Cerebellar nuclear complex (tissue), 1 donor: ENCODE measurements at places on chromosomes 16 and 17.

- no peak for DNase-seq
Measured at GRCh38 chr17:62178579-62178978, 113.5 kb upstream of the MED13 start.

DNA sequence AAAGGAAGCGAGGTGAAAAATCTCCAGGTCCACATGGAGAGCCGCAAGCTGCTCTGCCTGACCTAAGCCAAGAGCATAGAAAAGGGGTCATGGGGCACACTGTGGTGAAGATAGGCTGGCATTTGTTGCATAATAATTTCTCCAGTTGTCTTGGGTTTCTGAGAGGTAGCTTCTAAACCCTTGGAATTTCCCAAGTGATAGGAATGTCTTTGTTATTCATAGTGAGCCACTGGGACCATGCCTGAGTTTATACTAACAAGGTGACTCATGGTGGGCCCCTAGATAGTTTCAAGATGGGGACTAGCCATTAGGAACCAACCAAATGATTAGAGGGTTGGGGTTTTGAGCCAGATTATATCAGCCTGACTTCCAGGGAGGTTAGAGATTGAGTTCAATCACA, 25.6 kb downstream of the SOST start:
- DNase-seq, result no peak

DNA sequence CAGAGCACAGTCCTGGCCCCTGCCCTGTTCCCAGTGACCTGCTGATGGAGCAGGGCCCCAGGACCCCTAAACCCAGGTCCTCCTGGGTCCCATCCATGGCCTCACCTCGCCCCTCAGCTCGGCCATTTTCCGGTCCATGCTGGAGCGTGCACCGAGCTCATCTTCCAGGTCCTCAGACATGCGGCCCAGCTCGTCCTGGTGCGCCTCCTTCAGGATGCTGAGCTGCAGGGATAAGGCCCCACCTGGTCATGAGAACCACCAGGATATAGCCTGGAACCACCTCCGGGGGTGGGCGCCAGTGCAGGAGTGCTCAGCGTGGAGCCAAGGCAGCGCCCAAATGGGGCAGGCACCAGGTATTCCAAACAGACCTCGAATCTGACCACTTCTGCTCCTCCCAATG, 17.9 kb downstream of the CCDC102A start:
- DNase-seq, result no peak

DNA sequence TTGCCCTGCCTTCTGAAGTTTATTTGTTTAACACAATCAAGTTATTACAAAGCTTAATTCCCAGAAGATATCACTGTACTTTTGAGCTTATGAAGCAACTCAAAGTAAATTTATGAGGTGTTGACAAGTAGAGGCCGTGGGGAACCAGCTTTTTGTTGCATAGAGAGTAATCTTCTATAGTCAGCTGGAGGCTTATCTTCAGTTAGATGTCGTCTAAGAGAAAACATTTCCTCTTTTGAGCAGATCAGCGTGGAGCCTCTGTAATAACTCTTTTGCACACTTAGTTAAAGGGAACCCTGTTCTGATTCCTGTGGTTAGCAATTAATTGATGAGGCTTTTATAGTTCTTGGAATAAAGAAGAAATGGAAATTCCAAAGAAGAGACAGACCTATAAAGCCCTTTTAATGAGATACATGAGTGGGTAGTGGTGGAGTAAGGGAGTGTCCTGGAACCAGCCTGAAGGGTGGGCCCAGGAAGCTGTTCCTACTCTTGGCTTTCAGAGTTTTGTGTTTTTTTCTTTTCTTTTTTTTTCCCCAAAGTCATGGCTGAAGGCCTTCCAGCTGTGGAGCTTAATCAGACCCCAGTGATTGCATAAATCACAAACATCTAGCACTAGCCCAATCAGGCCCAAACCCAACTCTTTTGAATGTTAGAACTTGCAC, 28.9 kb upstream of the MAP3K14 start:
- no peak for DNase-seq

DNA sequence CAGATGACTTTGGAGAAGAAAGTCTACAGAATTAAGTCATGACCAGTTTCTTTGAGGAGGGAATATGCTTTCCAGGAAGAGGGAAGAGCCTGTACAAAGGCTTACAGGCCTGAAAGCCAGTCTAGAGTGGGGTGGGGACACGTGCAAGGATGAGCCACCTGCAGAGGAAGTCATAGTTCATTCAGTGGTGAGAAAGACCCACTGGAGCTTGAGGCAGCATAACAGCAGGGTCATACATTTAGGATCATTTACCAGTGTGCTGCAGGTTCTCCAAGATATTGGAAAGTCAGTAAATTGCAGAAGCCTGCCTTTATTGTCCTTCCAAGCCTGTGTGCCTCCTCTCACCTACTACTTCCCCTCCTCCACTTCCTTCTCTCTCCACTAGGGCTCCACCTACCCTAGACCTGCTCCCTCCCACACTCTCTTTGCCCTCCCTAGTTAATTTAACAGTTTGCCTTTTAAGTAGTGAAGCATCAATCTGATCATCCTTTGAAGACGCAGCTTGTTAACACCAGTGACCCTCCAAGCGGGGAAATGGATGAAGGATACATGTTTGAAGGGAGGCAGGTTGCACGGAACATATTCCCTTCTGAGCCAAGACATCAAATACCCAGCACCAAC, 40.2 kb downstream of the CDRT15 start:
- DNase-seq, result no peak

DNA sequence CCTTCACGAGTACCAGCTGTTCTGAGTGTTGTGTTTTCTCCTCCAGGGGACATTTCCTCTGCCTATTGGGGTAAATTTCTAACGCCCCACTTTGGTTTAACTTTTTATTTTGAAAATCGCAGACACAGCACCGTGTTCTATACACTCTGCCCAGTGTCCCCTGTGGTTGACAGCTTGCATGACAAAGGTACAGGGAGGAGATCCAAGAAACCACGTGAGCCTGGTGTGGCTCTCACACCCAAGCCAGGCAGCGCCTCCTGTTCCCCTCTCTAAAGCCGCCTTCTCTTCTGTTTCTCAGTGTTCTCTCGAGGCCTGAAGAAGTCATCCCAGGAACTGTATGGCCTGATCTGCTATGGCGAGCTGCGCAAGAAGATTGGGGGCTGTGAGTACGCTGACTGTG, 25.4 kb downstream of the CRAMP1 start:
- peak; percentile 90 for DNase-seq

GRCh38 chr16:53207810-53208752, 153.3 kb downstream of the CHD9 start:
- DNase-seq, result peak; percentile 35

DNA sequence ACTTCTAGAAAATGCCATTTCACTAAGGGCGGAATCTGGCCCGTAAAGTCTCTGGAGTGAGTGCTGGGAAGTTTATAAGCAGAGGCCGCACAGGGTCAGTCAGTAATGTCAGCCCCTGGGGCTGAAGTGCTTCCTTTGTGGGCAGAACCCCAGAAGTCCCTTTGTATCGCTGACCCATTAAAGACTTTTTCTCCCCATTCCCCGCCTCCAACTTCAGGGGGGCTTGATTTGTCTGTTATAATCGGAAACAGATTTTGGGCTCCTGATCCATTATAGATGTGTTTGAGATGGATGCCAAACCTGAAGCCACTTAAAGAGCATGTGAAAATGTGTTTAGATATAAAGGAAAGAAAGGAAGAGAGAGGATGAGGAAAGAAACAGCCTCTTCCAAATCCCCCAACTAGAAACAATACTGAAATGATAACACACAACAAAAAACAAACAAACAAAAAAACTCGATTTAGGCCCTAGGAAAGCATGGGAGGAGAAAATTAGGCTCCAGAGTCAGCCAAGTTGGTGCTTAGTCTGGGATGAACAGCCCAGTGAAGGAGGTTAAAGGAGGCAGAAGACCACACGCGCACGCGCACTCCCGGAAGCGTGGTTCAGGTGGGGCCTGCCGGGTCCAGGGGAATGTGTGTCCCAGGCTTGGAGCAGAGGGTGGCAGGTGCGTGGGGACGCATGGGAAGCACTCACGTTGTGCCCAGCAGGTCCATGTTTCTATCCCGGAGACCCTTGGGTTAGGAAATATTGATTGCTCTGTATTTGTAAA, 27.1 kb downstream of the MSI2 start:
- DNase-seq, result no peak

DNA sequence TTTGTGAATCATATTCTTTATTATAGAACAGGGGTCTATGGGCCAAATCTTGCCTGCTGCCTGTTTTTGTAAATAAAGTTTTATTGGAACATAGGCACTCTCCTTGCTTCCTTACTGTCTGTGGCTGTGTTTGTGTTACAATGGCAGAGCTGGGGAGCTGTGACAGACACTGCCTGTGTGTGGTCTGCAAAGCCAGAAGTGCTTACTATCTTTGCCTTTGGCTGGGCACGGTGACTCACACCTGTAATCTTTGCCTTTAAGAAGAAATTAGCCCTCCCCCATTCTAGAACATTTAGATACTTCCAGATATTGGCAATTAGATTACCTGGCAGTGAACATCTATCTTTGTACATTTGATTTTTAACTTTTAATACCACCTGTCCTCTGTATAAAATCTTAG, 308.3 kb downstream of the FOXL1 start:
- no peak for DNase-seq

DNA sequence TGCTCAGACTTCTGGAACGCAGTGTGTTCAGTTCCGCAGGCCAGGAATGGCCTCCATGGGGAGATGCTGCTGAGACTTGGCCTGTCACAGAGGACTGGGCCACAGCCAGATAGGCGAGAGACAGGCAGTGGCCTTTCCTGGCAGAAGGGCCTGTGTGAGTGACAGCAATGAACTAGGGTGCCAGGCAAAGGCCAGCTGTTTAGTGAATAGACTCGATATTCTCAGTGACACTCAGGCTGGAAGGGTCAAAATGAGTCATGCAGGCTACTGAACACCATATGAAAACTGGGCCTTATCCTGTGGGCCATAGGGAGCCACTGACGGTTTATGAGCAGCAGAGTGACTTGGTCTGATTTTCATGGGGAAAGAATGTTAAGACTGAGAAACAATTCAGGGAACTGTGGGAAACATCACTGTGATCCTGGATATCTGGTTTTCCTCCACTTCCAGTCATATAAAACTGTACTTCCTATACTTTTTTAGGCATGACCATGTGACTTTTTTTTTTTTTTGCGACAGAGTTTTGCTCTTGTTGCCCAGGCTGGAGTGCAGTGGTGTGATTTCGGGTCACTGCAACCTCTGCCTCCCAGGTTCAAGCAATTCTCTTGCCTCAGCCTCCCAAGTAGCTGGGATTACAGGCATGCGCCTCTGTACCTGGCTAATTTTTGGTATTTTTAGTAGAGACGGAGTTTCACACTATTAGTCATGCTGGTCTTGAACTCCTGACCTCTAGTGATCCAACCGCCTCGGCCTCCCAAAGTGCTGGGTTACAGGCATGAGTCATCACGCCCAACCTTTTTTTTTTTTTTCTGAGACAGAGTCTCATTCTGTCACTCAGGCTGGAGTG, 5.2 kb upstream of the NUBP1 start:
- DNase-seq, result no peak

GRCh38 chr16:74623214-74623838, 16.4 kb upstream of the GLG1 start:
- DNase-seq, result peak; percentile 13

DNA sequence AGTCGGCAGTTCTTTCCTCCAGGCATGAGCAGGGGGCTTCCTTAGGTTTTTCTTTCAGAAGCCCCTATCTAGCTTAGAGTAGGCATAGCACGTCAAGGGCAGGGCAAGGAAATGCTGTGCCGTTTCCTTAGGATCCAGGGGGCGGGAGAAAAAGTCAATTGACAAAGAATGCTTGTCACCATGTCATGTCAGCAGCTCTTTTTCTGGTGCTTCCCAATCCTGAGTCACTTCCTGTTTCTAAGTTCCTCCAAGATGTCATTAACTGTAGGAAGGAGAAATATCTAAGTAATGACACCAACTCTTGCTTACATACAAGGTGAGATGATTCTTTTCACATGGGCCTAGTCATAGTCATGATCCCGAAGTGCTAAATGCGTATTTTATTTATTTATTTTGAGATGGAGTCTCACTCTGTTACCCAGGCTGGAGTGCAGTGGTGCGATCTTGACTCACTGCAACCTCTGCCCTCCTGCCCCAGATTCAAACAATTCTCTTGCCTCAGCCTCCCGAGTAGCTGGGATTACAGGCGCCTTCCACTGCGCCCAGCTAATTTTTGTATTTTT, 35.2 kb downstream of the GJC1 start:
- no peak for DNase-seq

DNA sequence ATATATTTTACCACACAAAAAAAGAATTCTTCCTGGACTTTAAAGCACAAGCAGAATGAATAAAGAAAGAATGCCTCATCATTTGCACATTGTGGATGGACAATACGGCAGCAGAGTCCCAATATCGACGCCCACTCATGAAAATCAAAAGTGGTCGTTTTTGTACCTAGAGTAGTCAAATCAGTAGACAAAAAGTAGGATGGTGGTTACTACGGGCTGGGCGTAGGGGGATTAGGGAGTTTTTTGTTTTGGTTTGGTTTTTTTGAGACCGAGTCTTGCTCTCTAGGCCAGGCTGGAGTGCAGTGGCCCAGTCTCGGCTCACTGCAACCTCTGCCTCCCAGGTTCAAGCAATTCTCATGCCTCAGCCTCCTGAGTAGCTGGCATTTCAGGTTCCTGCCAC, 8.6 kb upstream of the CENPV start:
- no peak for DNase-seq

GRCh38 chr17:13140750-13141149, 122.9 kb upstream of the ELAC2 start:
- DNase-seq, result no peak

- no peak for DNase-seq
Measured at GRCh38 chr16:82631701-82632685, 5.2 kb downstream of the CDH13 start.

DNA sequence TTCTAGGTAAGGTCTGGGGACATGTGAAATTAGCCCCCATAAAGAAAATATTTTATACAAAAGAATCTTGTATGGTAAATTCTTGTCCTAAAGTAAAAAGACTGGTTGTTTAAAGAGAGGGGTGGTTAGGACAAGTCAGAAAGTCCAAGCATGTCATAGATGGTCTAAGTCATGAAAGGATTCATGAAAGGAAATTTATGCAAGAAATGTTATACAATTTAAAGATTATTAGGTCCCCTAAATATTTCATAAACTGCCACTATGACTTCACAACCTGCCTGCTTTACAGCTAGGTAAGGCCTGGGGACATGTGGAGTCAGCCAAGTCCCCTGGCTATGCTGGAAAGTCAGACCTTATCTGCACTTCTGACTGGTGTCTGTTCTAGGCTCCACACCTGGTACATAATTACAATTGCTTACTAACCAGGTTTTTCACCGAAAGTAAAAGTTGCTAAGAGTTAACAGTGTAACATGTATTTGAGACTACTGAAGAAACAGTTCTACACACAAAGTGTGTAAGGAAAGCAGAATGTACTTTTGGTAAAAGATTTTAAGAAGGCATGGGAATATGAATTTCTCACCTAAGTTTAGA, 17.0 kb downstream of the N4BP1 start:
- no peak for DNase-seq

GRCh38 chr16:57578521-57579360, 36.3 kb downstream of the ADGRG5 start:
- no peak for DNase-seq

DNA sequence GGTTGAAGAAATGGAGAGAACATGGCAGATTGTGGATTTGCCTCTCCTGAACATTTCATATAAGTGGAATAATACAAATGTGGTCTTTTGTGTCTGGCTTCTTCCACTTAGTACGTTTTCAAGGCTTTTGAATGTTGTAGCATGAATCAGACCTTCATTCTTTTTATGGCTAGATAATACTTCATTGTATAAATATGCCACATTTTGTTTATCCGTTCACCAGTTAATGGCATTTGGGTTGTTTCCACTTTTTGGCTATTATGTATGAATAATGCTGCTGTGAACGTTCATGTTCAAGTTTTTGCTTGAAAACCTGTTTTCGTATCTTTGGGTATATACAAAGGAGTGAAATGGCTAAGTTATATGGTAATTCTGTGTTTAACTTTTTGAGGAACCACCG, 130.4 kb downstream of the TANC2 start:
- no peak for DNase-seq

GRCh38 chr17:43574896-43575525, 28.9 kb upstream of the ETV4 start:
- DNase-seq, result no peak
